ENCODE measurements at places on chromosomes 3 and 15.

- no peak for DNase-seq
Measured at GRCh38 chr15:100940767-100941379, 21.7 kb downstream of the LRRK1 start.

DNA sequence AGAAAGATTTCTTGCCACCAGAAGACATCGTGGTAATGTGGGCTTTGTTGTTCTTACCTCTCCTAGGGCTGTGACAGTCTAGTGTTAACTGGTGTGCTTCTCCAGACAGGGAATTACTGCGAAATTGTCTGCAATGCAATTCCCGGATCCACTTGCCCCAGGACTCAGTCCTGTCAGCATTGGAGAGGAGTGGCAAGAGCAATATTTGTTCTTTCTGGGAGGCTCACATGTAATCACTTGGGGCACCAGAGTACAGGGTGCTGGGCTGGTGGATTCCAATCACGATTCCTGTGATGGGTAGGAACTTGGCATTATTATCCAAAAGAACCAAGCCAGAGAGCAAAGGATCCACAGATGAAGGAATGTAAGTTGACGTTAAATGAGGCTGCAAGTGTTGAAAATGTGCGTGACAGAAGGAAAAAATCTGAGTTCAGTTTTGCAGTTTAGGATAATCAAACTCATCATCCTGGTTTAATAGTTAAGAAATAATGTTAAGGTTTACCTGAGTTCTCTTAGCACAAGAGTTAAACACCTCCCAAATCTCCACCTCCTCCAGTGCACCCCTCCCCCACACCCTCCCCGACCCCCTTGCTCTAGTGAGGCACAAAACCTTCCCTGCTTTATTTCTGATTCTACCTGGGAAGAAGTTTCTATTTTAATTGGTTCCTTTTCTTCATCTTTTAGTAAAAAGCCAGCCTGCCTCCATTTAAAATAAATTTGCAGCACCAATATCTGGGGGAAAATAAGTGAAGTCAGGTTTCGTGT is 79.2 kb downstream of the GMPS start:
- no peak for DNase-seq

DNA sequence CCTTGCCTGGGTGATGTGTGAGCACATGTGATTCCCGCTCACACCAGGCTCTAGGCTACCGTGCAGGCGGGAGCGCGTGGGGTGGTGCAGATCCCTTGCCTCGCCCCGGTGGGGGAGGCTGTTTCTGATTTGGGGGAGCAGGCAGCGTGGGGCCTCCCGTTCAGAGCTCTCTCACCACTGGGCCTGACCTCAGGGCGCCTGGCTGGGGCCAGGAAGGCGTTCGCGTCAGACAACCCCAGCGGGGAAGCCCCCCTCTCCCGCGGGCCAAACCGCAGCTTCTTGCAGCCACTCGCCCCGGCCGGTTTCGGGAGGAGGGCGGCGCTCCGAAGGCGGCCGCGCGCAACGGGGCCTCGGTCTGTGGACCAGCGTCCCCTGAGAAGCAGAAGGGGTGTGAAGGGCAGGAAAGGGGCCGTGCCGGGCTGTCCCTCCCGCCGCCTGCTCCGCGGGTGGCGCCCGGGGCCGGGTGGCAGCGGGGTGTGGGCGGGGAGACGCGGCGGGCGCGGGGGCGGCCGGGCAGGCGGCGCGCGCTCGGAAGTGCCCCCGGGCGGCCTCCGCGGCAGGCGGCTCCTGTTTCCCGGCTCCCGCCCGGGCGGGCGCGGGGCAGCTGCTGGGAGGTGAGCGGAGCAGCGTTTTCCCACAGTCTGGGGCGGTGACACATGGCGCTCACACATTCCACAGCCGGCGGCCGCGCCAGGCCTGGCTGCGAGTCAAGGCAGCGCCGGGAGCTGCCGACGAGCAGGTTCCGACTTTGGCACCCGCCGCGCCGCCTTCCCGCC is 65.1 kb upstream of the HES1 start:
- DNase-seq, result peak; percentile 96

GRCh38 chr15:100832149-100832942 is 47.3 kb upstream of the ALDH1A3 start:
- DNase-seq, result no peak

GRCh38 chr3:134614955-134615354 is 35.9 kb downstream of the KY start:
- DNase-seq, result no peak

Measured in right cardiac atrium (tissue), 5 donors.